ENCODE measurements at places on chromosomes 11 and 22. TPM values are rescaled to one million over a fixed set of nuclear protein-coding genes. Genes with fewer than 3 reads are reported as not detected.

DNA sequence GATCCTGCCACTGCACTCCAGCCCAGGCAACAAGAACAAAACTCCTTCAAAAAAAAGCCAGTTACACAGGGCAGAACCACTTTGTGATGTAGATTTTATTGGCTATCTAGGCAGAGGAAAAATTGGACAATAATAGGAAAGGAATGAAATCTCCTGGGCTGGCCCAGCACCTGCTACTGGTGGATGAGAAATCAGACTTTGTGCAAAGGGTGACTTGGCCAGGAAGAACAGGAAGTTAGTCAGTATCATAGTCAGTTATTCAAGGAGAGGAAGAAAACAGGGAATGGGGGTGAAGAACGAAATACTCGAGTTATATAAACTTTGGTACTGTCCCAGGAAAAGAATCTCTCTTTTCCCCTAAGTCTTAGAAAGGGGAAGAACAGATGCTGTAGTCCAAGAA is 11.0 kb upstream of the SPTBN2 start:
- no peaks in the 10 kb centered on the region for H3K27me3 ChIP-seq
- H3K36me3 ChIP-seq, result no peaks in the 10 kb centered on the region
- H3K27ac ChIP-seq, result no peak overlapping the region
- DNase-seq, result no peak

DNA sequence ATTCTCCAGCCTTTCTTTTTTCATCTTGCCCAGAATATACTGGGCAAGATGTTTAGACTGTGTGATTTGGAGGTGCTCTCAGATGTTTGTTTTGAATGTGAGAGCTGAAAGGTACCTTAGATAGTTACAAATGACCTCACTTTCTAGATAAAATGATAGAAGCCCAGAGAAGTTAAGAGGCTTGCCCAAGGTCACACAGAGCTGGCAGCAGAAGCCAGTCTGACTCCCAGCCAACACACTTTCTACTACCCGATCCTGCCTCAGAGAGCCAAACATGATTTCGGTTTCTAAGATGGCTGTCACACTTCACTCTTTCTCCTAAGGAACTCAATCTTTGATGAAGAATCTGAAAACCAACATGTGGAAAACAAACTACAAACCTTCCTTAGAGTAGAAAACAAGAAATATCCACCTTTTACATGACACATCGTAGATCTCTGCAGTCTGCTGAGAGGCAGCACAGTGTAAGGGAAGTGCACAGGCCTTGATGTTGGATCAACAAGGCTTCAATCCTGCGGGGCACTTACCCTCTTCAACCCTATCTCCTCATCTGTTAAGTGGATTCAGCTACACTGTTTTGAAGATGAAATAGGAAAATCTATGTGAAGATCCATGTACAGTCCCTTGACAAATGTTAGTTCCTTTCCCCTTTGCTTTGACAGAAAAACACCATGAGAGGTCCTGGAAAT is 58.6 kb downstream of the SYTL2 start:
- no peaks in the 10 kb centered on the region for H3K36me3 ChIP-seq
- DNase-seq, result no peak
- no peak overlapping the region for H3K4me3 ChIP-seq

DNA sequence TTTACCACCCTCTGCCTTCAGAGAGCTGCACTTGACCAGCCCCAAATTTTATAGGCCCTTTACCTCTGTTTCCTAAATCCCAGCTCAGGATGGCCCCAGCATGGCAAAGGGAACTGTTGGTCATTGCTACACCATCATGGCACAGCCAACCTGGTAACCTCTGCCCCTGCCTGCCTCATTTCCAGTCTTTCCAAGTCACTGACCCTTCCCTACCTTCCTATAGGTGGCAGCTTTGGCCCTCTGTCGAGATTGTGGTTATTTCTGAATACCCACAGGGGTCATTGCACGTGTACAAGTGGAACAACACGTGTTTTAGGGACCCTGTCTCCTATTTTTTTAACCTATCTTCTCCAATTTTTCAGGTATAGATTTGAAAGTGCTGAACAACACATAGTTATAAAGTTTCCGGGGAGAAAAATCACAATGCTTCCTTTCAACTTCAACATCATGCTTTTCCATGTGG is 2.8 kb downstream of the GALNT18 start:
- H3K27me3 ChIP-seq, result no peaks in the 10 kb centered on the region
- no peaks in the 10 kb centered on the region for H3K36me3 ChIP-seq
- DNase-seq, result no peak

DNA sequence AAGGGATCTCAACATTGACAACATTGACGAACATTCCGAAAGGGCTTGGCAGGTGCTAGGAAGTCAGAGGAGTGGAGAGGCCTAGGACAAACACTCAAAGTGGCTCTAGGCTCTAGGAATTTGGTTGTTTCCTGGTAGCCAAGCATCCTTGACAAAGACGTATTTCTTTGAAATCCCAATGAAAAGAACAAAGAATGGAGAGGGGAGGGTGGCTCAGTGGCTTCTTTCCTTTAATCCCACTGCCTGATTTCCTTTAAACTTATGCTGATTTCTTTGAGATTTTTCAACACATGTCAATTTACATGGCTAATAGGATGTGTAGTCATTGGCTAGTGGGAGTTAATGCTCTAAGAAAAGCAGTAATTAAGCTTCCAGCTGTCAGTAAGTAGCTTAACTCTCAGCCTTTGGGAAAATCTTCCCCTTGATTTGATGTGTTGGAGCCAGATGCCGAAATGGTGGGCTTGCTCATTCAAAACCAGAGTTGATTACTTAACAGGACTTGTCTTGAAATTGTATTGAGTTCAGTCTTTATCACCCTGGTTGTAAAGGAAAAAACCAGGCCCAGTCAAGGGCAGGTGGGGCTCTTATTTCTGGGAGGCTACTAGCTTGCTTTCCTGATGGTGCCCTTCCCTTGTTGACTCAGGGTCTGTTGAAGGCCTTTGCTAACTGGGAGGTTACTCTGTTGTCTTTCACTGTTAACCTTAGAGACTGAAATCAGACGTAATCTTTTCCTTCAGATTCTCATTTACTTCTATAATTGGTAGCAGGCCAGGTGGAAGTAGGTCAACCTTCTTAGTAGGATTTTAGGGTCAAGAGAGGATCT is 44.6 kb upstream of the SORL1-AS1 start:
- no peak for DNase-seq
- no peaks in the 10 kb centered on the region for H3K36me3 ChIP-seq
- no peaks in the 10 kb centered on the region for H3K27me3 ChIP-seq
- H3K4me1 ChIP-seq, result no peaks in the 10 kb centered on the region

- H3K4me1 ChIP-seq, result no peaks in the 10 kb centered on the region
- peak overlapping the region; percentile 95 for H3K27ac ChIP-seq
- DNase-seq, result peak; percentile 84
- no peaks in the 10 kb centered on the region for H3K27me3 ChIP-seq
- peak overlapping the region; percentile 63 for H3K4me3 ChIP-seq
- no peaks in the 10 kb centered on the region for H3K36me3 ChIP-seq
These were observed 31.6 kb downstream of the EIF3F start for GRCh38 chr11:8018484-8019313.

DNA sequence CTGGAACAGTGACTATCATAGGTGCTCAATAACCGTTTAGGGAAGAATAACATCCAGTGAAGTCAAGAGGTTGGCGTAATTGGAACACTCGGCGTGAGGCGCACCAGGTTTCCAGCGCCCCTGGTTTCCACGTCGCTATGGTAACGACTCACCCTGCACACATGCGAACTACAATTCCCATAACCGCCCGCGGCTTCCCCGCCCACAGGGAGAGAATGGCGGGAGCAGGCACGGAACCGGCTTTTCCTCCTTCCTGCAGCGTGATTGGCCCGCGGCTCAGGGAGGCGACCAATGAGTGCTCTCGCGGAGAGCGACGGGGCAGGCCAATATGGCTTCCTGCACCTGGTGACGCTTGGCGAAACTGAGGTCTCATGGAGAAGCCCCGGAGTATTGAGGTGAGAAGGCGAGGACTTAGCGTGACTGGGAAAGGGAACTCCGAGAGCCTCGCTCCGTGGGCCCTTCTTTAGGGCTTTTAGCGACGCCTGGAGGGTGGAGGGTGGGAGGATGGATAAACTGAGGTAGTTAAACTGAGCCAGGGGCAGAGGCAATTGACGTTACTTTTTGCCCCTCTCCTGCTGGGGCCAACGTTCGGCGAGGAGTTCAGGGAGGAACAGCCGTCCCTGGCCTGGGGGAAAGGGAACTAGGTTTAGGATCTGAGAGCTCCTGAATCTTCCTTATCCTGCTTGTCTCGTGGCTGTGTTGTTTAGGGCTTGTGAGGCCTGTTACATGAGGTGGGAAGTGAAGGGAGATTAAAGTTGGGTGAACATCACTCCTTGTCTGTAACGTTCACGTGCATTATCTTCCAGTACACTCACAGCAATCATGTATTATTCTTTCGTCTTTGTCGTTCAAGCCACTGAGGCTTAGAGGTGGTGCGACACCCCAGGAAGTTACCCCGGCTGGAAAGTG is at the start of gene L3MBTL2:
L3MBTL2 (plus strand) TSS at position 321 of the 909 bp plus-strand sequence; CDS start at position 372, 51 bp downstream.
- H3K4me3 ChIP-seq, result peak within 1 kb of the TSS; percentile 96
- DNase-seq, result peak; percentile 97
- H3K27me3 ChIP-seq, result no peaks in the 10 kb centered on the region
- no peaks in the 10 kb centered on the region for H3K36me3 ChIP-seq
- peaks cover 8% of the 10 kb centered on the region for H3K4me1 ChIP-seq

GRCh38 chr11:19879307-19880087 is 166.9 kb downstream of the NAV2 start:
- H3K36me3 ChIP-seq, result no peaks in the 10 kb centered on the region
- DNase-seq, result no peak
- H3K27me3 ChIP-seq, result no peaks in the 10 kb centered on the region
- H3K4me3 ChIP-seq, result no peak overlapping the region
- H3K27ac ChIP-seq, result no peak overlapping the region

DNA sequence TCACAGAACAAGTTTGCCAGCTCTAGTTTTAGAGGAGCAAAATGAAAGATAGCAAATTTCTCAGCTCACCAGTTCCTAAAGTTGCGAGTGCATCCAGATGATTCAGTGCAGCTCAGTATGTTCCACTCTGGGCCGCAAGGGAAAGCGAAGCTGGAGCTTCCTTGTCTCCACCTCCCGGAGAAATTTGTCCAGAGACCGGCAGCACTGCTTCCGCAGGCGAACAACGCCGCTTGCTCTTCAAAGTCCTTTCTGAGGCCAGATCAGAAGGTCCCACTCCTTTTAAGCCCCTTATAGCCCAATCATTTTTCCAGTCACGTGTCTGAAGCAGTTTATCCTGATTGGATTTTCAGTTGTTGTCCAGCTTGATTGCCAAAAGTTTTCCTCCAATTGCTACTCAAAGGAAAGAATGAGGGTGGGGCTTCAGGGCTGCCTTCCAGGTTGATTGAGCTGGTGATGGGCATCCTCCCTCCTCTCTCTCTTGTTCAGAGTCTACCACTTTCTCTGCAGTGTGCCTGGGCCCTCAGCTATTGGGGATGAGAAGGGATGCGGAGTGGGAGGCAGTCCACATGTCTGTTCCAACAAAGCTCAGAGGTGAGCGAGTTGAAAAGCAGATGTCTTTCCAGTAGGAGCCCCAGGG is at the start of gene ZNF280A:
ZNF280A (minus strand) TSS at position 251 of the 637 bp plus-strand sequence. CDS start 4,640 bp downstream, outside the sequence.
- H3K4me3 ChIP-seq, result no peak within 1 kb of the TSS
- H3K27me3 ChIP-seq, result no peaks in the 10 kb centered on the region
- DNase-seq, result no peak
- no peak within 1 kb of the TSS for H3K27ac ChIP-seq
- H3K36me3 ChIP-seq, result no peaks in the 10 kb centered on the region

DNA sequence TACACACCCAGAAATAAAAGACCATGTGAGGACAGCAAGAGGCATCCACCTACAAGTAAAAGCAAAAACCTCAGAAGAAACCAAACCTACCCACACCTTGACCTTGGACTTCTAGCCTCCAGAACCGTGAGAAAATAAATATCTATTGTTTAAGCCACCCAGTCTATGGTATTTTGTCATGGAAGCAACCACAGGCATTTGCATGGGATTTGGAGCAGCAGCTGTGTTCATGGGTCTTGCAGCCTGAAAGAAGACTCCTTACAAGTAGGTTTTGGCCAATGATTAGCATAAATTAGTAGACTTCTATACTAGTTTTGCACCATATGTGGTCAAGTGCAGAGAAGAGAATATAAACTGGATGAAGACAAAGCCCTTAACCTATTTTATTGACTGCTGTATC is 27.9 kb downstream of the FSHB start:
- H3K4me1 ChIP-seq, result no peaks in the 10 kb centered on the region
- H3K36me3 ChIP-seq, result no peaks in the 10 kb centered on the region
- H3K27ac ChIP-seq, result no peak overlapping the region
- H3K27me3 ChIP-seq, result no peaks in the 10 kb centered on the region

- H3K27ac ChIP-seq, result no peak within 1 kb of the TSS
- no peak for DNase-seq
- no peaks in the 10 kb centered on the region for H3K36me3 ChIP-seq
These were observed at the start of gene MRGPRX3 for GRCh38 chr11:18132341-18132740. TSS of gene MRGPRX3 (plus strand) at chr11:18132571. CDS start at chr11:18137203, 4,632 bp downstream.

DNA sequence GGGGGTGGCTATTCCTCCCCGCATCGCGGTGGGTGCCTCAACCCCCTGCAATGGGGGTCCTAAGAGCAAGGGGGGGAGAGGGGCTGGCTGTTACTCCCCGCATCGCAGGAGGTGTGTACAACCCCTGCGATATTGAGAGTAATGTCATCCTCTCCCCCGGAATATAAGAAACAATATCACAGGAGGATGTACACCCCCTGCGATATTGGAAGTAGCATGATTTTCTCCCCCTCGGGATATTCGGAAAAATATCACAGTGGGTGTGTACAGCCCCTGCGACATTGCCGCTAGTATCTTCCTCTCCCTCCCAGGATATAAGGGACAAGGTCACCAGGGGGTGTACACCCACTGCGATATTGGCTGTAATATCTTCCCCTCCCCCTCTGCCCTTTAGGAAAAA is 22.5 kb upstream of the APOL5 start:
- H3K4me1 ChIP-seq, result no peaks in the 10 kb centered on the region
- no peaks in the 10 kb centered on the region for H3K27me3 ChIP-seq
- H3K36me3 ChIP-seq, result no peaks in the 10 kb centered on the region
- no peak for DNase-seq
- no peak overlapping the region for H3K4me3 ChIP-seq

DNA sequence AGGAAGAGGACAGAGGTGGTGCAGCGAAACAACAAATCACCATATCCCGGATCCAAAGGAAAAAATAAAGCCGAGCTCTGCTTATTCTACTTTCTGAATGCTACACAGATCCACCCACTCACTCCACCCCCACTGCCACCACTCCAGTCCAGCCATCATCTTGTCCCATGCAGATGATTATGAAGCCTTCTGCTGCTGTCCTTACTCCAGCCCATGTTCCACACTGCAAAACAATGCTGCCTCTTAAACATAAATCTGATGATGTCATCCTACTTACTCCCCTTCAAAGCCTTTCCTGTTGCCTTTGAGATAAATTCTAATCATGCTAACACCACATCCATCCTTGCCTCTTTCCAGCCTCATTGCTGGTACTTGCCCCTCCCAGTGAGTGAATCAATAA is 6.5 kb upstream of the DRD2 start:
- no peak overlapping the region for H3K27ac ChIP-seq
- no peak for DNase-seq
- no peaks in the 10 kb centered on the region for H3K27me3 ChIP-seq
- no peak overlapping the region for H3K4me3 ChIP-seq
- no peaks in the 10 kb centered on the region for H3K4me1 ChIP-seq

Gene DEUP1
- not detected for total RNA-seq

Measured in uterus (tissue), 4 donors.